Caudate nucleus (tissue), 63 donors: ENCODE measurements at places on chromosomes 6 and 20.

GRCh38 chr6:154907291-154907690 is 87.8 kb upstream of the TIAM2 start:
- DNase-seq = no peak

DNA sequence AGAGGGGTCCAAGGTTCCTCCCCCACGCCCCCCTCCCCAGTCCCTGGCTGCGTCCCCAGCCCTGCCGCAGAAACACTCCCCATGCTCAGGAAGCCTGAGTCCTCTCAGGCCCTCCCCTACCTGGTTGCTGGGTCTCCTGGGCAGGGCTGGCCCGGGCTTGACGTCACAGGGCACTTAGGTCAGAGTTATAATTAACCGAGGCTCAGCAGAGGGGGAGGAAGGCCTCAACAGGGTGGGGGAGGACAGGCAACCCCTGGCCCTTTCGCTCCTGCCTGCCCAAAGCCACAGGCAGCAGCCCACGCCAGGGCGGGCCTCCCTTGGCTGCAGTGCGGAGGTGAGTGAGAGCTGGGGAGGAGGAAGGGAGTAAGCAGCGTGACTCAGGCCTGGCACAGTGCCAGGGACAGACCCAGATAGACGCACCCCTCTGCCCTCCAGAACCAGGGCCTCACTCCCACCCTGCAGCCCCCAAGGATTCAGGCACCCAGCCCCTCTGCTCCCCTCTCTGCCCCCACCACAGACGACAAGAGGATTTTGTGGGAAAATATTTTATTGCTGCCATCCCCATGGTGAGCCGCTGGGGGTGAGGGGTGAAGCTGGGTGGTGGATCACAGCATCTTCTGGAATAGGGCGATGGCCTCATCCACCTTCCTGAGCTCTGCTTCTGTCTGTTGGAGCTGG is at the start of gene VWA7:
Gene VWA7 (minus strand): TSS at position 340 of the 678 bp plus-strand sequence. CDS start 549 bp downstream, outside the sequence.
- no peak for DNase-seq

DNA sequence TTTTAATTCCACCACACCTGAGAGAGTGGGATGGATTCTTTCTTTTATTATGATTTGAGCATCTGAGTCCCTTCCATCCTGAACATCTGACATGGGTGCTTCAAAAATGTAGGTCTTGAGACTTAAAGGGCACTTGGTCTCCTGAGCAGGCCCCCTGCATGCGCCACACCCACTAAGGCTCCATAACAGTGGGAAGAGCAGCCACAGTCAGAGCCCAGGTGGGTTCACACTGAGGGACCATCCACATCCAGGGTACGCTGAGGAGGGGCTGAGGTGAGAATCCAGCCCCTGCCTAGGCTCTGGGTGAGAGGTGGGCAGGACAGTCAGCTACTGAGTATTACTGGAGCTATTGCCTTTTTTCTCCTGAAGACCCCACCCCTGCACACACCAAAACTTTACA is 42.7 kb downstream of the HLA-A start:
- no peak for DNase-seq

DNA sequence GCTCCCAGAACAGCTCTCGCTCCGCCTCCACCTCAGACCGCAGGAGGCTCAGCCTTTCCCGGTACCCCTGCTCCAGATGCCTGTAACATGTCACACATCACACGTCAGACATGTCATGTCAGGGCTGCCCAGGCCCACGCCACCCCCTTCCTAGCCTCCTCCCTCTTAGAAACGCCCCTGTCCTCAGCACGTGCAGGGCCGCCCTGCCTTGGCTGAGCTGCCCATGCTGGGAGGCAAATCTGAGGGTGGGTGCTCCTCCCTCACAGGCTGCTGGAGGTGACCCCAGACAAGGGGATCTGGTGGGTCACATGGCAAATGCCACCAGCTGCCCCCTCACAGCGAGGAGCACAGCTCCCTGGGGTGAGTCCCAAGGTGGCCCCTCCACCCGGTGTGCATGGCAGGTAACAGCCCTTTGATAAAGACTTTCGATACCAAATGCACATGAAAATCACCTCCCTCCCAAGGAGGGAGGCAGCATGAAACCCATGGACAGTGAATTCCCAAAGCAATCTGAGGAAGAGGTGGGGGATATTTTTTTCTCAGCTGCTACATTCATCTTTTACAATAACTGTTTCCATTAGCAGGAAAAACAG is 84.1 kb downstream of the GINS1 start:
- DNase-seq = no peak

- DNase-seq = no peak
Measured at GRCh38 chr6:141347086-141347485, 785.6 kb upstream of the GJE1 start.

GRCh38 chr6:147528511-147529145 is 20.1 kb downstream of the SAMD5 start:
- no peak for DNase-seq

DNA sequence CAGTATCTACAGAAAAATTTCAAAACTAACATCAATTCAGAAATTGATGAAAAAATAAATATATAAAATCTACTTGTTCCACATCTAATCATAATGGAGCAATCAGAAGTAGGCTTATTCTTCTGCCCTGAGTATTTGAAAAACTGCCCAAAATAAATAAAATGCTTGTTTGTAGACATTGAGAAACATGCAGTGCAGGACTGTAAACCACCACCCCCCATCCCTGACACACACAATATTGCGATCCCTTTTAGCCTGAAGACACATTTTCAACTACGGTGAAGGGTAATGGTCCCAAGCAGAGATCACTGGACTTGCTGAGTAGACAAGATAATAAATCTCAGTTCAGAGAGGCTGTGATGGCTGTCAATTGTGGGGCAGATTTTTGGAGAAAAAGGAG is 261.5 kb downstream of the C6orf118 start:
- DNase-seq = no peak

- no peak for DNase-seq
Measured at GRCh38 chr6:77482981-77483380, 19.7 kb upstream of the HTR1B start.

DNA sequence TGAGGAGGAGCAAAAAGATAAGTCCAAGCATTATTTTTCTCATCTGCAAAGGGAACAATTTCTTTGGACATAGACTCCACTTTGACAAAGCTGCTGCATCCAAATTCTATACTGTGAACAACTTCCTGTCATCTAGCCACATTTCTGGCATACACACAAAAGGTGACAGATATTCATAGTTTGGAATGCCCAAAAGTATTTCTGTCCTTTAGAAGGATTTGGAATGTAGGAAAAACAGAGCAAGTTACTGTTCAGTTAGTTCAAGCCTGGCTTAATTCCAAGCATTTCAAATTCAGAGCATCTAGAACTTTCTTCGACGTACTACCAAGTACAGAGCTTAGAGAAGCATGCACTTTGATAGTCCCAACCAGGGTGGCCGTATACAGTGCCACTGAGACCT is 134.0 kb downstream of the PDE7B start:
- DNase-seq = no peak

GRCh38 chr20:18265441-18265840 is 22.9 kb upstream of the ZNF133 start:
- DNase-seq = no peak

DNA sequence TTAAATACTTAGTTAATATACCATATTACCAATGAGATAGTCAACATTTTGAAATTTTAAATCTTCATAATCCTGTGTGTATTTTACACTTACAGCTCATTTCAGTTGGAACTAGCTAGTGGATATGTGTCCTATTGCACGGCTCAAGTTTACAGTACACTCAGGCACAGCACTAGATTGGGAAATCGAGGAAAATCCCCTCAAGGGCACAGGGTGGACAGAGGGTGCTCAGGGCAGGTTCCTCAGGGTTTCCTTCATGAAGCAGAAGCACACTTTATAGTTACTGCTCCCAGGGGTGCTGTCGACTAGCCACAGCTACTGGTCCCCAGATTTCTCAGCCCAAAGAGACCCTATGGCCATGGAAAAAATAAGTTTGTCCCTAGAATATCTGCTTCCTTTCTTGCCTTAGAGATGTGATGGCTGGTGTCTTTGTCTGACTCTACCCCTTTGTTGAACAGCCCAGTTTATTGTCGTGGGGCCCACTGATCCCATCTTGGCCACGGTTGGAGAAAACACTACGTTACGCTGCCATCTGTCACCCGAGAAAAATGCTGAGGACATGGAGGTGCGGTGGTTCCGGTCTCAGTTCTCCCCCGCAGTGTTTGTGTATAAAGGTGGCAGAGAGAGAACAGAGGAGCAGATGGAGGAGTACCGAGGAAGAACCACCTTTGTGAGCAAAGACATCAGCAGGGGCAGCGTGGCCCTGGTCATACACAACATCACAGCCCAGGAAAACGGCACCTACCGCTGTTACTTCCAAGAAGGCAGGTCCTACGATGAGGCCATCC is 1.5 kb downstream of the BTN2A1 start:
- DNase-seq = no peak

GRCh38 chr20:38143646-38144554 is 21.2 kb downstream of the TGM2 start:
- DNase-seq = no peak

- DNase-seq = no peak
Measured at GRCh38 chr6:81744131-81744530, 8.3 kb downstream of the TENT5A start.

DNA sequence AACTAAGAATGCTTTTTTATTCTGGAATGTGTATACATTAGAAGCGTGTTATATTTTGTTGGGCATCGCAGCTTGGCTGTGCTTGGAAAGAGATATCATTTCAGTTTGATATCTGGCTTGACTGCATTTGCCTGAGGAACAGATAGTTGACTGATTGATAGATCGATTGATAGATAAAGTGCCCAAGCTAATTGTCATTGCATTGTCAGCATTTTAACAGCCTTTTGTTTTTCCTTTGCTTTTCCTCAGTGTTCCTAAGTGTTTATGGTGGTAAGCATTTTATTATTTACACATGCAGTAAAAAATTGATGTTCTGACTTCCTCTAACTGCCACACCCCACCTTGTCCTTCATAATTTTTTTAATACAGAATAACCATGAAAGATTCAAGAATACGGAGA is 180.9 kb upstream of the GRIK2 start:
- DNase-seq = no peak

GRCh38 chr6:114063956-114064355 is 93.0 kb upstream of the HDAC2 start:
- no peak for DNase-seq

- no peak for DNase-seq
Measured at GRCh38 chr20:24937579-24937978, 11.5 kb upstream of the CST7 start.

GRCh38 chr20:62357187-62357667 is 9.9 kb downstream of the LAMA5 start:
- DNase-seq = no peak
